Epithelial cell of umbilical artery (primary cell): ENCODE measurements at places on chromosomes 7 and 10. TPM values are rescaled to one million over a fixed set of nuclear protein-coding genes. Genes with fewer than 3 reads are reported as not detected.

The MUC3A gene
- not detected in 2 replicates for total RNA-seq

The ITPRID1 gene
- not detected in 2 replicates for total RNA-seq

The HERC4 gene
- total RNA-seq = 34.8 and 62.9 TPM in 2 replicates

The ANXA8 gene
- 0.30 TPM in 1 of 2 replicates, not detected in the other for total RNA-seq

The CALHM1 gene
- not detected in 2 replicates for total RNA-seq

The BHLHA15 gene
- 0.32 and 1.1 TPM in 2 replicates for total RNA-seq
